ENCODE measurements at places on chromosomes 11 and 22.

DNA sequence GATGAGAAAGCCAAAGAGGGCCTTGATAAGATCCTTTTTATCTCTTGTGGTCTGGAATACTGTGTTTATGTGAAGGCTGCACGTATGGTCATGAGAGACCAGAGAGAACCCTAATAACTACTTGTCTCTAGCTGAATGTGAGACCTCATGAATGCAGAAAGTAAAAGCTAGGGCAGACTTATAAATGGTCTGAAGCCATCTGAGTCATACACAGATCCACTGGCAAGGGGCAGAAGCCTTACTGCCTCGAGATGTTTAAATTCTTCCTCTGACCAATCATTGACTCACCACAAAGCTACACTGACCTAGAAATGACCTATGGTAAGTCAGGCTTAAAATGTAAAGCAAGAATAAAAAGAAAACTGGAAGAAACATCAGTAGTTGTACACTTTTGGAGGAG, 22.7 kb upstream of the OR4B1 start:
- peak; percentile 70 for DNase-seq

- no peak for DNase-seq
Observed at GRCh38 chr22:44132724-44133123, 48.0 kb upstream of the PARVG start.

DNA sequence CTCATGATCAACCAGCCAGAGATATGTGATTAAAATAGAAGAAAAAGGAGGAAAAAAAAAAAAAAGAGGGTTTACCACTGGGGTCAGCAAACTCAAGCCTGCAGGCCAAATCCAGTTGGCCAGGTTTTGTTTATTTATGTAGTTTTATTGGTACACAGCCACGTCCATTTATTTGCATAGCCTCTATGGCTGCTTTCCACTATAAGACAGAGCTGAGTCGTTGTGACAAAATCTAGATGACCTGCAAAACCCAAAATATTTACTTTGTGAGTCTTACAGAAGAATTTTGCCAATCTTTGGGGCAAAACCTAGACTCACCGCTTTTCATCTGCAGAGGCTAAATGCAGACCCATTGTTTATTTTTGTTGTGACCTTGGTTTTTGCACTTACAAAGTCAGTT, 87.1 kb downstream of the TENM4 start:
- no peak for DNase-seq

- no peak for DNase-seq
Observed at GRCh38 chr11:84563356-84563755, 1063.8 kb downstream of the DLG2 start.

DNA sequence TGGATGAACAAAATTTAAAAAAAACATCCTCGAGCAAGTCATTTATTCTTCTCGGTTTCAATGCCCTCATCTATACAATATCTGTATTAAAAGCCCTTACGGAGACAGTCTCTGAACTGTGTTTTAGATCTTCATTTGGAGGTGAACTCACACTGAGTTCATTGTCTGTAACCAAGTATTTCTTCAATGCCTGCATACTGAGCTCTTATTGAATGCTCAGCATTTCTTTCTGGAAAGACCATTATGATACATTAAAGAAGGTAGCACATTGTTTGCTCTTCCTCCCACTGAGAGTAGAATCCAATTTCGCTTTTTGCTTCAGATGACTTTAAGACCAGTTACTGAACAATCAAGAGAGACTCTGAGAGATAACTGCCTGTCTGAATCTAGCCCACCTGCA, 1.7 kb upstream of the ANO3 start:
- no peak for DNase-seq

DNA sequence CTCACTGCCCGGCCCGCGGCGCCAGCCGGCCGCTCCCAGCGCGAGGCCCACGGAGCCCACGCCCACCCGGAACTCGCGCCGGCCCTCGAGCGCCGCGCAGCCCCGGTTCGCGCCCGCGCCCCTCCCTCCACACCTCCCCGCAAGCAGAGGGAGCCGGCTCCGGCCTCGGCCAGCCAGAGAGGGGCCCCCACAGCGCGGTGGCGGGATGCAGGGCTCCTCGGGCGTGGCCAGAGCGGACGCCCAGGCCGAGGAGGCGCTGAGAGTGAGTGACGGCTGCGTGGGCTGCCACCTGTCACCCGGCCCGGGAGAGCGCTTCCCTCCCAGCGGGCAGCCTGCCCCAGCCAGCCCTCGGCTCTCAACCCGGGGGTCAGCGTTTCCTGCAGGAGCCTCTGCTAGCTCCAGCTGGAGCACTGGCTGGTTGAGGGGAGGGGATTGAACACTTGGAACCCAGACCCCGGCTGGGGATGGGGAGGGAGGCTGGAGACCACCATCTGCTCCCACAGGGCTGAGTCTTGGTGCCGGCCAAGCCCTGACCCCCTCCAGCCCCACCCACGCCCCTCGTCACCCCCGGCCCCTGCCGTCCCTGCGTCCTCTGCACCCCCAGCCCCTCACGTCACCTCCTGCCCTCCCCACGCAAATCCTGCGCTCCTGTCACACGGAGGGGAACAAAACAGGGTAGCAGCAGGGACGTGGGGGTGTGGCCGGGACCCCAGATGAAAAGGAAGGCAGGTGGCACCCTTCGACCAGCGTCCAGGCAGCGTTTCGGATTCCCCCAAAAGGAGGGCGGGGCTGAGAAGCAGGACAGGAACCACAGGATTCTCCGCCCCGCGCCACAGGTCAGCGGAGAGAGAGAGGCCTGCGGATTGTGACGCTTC, 157.0 kb downstream of the BRD1 start:
- no peak for DNase-seq

- no peak for DNase-seq
Observed at GRCh38 chr22:21038405-21038804, 6.0 kb upstream of the SLC7A4 start.

GRCh38 chr11:79062814-79063762, 377.7 kb downstream of the TENM4 start:
- no peak for DNase-seq

GRCh38 chr22:39662686-39663052, 92.1 kb downstream of the CACNA1I start:
- DNase-seq: no peak

GRCh38 chr11:121497176-121497998, 44.6 kb upstream of the SORL1-AS1 start:
- no peak for DNase-seq

DNA sequence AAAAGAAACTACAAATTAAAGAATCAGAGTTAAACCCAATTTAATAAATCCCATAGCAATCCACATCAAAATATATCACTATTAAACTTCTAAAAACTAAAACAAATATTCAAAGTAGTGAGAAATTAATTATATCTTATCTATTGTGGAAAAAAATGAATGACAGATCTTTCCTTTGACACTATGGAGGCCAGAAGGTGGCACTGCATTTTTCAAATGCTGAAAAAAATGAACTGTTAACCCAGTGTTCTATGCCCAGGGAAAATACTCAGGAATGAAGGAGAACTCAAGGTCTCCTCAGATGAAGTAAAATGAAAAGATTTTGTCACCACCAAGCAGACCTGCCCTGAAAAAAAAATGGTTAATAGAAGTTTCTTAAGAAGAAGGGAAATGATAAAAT, 27.7 kb downstream of the TYR start:
- DNase-seq: no peak

- no peak for DNase-seq
Observed at GRCh38 chr11:36751996-36752395, 154.0 kb upstream of the RAG2 start.

GRCh38 chr22:31020334-31020733, 51.3 kb downstream of the TUG1 start:
- DNase-seq: no peak

- no peak for DNase-seq
Observed at GRCh38 chr11:86509588-86509974, 134.9 kb downstream of the CCDC81 start.

GRCh38 chr22:46929046-46929709, 166.7 kb downstream of the TBC1D22A start:
- DNase-seq: no peak

- DNase-seq: no peak
Observed at GRCh38 chr22:21446128-21446826, 20.9 kb upstream of the TMEM191C start.

- no peak for DNase-seq
Observed at GRCh38 chr11:20208622-20209111, 48.4 kb upstream of the DBX1 start.

- no peak for DNase-seq
Observed at GRCh38 chr11:60847281-60847680, 5.4 kb downstream of the CCDC86 start.

- DNase-seq: no peak
Observed at GRCh38 chr11:103157542-103157941, 48.3 kb downstream of the DYNC2H1 start.

GRCh38 chr22:26360169-26360885, 68.7 kb upstream of the ASPHD2 start:
- peak; percentile 38 for DNase-seq

GRCh38 chr11:62461740-62462507, 43.1 kb downstream of the SCGB1A1 start:
- DNase-seq: no peak
